ENCODE measurements at places on chromosomes 2 and 18.

DNA sequence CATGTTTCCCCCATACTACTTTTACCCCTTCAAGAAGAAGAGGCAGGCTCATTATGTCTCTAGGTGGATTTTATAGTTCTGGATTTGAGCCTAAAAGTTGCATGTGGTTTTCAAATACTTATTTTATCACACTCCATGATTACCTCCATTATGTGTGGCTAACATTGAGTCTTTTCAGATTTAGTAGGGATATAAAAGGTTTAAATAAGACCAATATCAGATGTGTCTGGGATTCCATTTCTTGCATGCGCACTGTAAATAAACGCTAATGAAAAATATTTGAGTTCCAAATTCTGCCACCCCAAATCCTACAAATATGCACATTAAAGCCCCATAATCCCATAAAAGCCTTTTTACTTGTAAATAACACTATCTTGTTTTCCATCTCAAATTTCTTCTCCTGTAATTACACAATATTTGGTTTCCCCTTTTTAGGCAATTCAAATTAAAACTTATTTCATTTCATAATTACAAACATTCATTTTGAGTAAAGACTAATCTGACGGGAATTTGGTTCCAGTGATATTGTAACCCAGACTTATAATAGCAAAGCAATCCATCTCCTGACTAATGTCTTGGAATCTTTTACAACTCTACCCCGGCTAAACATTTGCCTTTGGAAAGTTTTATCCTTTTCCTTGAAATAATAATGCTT, 600.0 kb downstream of the SLC4A3 start:
- peak; percentile 84 for DNase-seq

GRCh38 chr2:120290737-120291136, 38.1 kb downstream of the RALB start:
- DNase-seq = no peak

DNA sequence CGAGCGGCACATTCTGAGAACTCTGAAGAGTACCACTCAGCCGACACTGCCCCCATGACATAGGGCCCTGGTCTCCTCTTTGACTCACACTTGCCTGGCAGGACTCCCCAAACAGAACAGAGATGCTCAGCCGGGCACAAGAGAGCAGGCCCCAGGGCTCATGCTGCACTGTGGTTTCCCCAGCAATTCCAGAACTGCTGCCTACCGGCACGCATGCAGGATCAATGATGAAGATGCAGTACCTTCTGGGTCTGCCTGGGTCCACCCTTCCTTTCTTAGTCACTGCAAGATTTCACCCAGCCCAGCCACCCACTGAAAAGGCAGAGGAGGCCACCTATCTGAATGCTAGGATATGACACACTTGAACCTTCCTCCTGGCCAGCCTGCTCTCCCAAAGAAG, 49.4 kb downstream of the BCL11A start:
- DNase-seq = no peak

GRCh38 chr18:45324101-45324494, 291.2 kb upstream of the SLC14A2 start:
- no peak for DNase-seq

- no peak for DNase-seq
Observed at GRCh38 chr18:26119246-26119645, 14.4 kb upstream of the PSMA8 start.

DNA sequence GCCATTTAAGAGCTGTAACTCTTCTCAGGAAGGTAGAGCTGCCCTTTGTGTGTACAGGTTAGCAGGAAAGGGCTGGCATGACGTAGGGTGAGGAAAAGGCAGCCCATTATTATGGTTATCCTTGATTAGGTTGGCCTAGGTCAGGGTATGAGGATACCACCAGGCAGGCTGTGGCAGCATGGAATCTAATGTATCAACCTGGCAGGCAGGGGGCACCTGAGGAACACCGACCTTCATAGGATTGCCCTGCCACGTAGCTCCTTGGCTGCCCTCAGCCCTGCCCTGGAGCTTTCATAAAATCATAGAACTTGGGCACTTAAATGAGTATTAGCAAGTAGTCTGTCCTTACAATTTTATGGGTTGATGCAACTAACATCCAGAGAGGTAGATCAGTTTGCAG, 261.6 kb downstream of the LTBP1 start:
- DNase-seq = no peak

DNA sequence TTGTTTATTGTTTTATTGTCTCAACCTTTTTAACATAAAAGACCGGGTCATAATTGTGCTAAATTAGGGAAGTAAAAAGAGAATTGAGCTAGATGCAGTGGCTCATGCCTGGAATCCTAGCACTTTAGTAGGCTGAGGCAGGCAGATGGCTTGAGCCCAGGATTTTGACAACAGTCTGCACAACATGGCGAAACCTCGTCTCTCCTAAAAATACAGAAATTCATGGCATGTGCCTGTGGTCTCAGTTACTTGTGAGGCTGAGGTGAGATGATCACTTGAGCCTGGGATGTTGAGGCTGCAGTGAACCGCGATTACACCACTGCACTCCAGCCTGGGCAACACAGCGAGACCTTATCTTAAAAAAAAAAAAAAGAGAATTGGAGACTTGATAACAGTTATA, 104.2 kb upstream of the TTC27 start:
- no peak for DNase-seq

GRCh38 chr2:230891064-230891463, 26.3 kb downstream of the ITM2C start:
- DNase-seq = no peak

- peak; percentile 86 for DNase-seq
Observed at GRCh38 chr2:158967731-158968395, 577 bp upstream of the TANC1 start.

GRCh38 chr18:77191071-77191751, 58.4 kb upstream of the GALR1 start:
- peak; percentile 70 for DNase-seq

DNA sequence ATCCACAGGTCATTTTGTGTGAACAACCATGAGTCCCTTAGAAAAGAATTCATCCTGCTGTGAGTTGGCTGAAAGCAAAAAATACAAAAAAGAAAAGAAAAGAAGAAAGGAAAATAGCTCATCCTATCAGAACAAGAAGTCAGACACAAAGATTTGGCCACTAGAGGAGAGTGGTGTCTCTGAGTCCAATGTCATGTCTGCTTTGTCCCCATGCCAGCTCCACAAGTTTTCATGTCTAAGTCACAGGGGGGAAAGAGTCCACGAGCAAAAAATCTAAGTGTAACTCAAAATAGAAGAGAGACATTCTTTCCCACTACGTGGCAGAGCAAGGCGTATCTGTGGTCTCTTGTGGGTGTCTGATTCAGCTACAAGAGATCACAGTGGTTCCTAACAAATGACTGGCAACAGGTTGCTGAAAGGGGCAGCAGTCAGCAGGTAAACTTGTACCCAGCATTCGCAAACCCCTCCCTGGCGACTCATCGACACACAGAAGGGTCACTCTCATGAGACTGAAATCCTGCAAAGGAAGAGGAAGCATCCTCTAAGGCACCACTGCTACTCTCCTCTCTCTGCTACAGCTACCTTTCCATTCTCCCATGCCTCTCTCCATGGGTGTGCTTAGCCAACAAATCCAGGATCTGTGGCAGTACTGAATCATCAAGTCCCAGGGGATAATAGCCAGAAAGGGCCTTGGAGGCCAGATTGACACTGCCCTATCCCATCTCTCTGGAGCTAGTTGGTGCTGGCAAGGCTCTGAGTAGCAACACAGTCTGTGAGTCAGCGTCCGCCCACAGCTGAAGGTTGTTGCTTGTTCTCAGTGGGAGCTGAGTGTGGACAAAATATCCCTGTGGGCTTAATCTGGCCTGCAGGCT, 123.0 kb upstream of the SLC39A10 start:
- DNase-seq = peak; percentile 88

GRCh38 chr18:22829781-22830180, 103.3 kb upstream of the RBBP8 start:
- DNase-seq = no peak

DNA sequence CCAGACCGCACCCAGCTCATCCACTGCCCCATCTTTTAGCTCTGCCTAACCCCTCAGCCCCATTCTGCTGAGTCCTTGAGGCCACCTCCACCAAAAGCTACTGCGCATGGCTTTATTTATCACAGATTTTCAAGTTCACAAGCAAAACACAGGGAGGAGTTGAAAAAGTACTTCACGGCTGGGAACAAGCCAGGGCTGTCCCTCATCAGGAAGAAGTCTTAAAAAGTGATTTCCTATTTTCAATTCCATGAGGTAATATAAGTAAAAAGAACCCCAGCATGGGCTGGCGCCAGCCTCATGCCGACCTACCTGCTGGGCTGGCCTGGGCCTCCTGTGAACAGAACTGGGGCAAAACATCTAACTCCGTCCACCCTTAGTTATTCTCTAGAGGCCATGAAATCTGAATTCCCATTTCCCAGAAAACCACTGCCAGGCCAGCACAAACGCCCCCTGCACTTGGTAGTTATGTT, 69.0 kb downstream of the POLR1A start:
- DNase-seq = no peak

- peak; percentile 6 for DNase-seq
Observed at GRCh38 chr2:185757356-185757755, 18.8 kb downstream of the FSIP2 start.

DNA sequence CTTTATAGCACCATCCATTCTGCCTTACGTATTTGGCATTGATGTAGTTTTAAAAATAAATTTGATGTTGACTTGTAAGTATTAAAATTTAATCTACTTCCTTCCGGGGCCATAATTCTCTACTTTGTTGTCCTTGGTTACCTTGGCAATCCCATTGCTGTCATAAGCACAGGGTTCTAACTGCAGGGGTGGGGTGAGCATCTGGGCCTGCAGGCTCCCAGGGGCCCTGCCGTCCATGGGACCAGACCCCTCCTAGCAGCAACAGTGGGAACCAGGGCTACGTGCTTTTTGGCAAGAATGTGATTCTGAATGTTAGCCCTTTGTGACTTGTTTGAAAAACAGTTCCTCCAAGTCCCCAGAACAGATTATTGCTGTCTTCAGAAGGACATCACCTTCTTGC, 4.9 kb downstream of the ASAP2 start:
- DNase-seq = no peak

- no peak for DNase-seq
Observed at GRCh38 chr2:129829588-129829987, 149.9 kb upstream of the RAB6C start.

DNA sequence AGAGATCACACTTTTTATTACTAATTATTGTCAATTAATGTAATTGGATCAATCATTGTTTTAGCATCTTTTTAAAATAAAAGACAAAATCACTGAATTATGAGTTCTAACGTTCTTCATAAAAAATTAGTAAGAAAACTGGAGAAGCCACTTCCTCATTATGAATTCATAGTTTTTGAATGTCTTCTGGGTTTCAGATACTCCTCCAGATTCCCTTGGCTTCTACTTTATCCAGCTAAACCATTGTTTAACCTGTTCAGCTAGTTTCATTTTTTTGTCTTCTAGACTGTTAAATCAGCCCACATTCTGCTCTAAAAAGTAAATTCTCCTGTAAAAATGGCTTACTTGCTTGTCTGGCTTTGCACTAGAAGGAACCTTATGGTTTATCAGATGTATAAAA, 753.4 kb upstream of the ACVR2A start:
- DNase-seq = no peak

- DNase-seq = no peak
Observed at GRCh38 chr2:11123001-11123809, 32.1 kb upstream of the SLC66A3 start.

DNA sequence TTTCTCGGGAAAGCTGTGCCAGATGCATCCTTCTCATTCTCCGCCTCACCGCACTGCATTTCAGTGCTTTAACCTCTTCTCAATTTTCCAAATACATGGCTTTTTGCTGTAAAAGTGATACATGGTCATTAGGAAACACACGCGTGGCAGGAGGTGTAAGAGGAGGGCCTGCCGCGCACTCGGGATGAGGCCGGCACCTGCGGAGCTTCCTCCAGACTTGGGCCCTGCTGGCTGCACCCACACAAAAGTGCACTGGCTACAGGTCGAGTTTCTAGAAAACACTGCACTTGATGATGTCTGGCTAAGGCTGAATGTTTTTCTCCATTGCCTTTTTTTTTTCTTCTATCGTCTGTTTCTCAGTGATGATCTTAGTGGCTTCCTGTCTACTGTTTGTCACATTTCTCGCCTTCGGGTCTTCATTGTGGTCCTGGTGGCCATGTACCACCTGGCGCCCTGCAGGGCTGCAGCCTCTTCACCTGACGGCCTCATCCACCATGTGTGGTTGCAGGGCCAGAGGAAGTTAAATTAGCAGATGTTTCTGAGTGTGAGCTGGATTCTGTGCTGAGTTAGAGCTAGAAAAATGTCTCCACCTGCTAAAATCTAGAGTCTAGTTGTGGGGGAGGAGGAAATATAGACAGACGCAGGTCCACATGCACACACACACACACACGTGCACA, 7.6 kb downstream of the KCNG2 start:
- no peak for DNase-seq

DNA sequence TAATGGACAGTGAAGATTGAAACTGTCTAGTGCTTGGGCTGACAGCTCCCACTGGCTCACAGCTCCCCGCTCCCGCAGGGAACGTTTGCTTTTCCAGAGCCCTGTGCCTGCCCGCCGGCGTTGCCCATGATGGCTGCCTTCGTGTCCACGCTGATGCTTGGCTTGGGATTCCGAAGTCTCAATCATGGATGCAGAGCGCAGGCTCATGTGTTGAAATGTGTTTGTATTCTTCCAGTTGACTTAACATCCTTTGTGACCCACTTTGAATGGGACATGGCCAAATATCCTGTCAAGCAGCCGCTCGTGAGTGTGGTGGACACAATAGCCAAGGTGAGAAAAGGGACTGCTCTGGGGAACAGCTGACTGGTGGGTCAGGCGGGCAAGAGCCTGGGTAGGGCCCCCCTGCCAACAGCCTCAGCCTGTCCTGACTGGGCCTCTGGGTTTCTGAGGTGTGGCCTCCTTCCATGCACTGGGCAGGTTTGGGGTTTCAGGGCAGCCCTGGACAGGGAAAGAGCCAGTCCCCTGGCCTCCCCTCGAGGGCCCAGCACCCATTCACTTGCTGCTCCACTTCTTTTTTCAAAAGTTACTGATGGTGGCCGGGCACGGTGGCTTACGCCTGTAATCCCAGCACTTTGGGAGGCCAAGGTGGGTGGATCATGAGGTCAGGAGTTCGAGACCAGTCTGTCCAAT, 42.8 kb downstream of the ATP6V1C2 start:
- no peak for DNase-seq

GRCh38 chr2:14773696-14774095, 141.2 kb downstream of the LRATD1 start:
- no peak for DNase-seq

- DNase-seq = no peak
Observed at GRCh38 chr2:227684258-227684657, 17.7 kb downstream of the SCYGR5 start.

DNA sequence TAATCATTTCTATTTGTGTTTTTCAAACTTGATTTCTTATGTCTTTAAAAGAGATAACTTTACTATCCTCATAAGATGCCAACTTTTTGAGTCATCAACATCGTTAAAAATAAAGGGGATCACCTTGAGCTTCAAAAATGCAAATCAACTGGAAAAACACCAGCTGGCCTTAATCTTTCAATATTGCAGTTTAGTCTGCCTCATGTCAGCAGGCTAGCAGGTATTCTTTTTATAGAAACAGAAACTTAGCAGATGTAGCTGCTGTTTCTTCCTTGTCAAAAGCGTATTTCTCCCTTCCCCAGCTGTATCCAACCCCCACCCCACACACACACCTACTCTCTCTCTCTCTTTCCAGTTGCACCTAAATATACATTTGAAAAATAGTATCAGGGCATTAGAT, 154.1 kb upstream of the ZNF804A start:
- no peak for DNase-seq

- DNase-seq = no peak
Observed at GRCh38 chr2:227150222-227150936, 13.6 kb downstream of the COL4A4 start.

- no peak for DNase-seq
Observed at GRCh38 chr2:64581777-64582539, 57.8 kb downstream of the AFTPH start.
